ENCODE measurements at places on chromosomes 6 and 20.

- no peak for DNase-seq
Measured at GRCh38 chr6:2102316-2102883, 143.0 kb downstream of the GMDS start.

DNA sequence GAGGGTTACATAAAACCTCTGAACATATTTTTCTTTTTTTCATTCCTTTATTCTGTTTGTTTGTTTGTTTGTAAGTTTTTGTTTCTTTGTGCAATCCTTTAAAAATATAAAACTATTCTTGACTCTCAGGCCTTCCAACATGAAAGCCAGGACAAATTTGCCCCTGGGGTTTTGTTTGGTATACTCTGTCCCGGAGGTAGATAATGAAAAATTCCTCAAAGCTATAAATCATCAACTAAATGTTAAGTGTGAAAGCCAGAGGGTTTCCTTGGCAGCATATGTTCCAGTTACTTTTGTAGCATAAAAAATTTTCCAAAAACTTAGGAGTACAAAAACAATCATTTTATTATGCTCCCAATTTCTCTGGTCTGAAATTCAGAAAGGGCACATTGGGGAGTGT is 1084.3 kb upstream of the GJE1 start:
- DNase-seq, result no peak

DNA sequence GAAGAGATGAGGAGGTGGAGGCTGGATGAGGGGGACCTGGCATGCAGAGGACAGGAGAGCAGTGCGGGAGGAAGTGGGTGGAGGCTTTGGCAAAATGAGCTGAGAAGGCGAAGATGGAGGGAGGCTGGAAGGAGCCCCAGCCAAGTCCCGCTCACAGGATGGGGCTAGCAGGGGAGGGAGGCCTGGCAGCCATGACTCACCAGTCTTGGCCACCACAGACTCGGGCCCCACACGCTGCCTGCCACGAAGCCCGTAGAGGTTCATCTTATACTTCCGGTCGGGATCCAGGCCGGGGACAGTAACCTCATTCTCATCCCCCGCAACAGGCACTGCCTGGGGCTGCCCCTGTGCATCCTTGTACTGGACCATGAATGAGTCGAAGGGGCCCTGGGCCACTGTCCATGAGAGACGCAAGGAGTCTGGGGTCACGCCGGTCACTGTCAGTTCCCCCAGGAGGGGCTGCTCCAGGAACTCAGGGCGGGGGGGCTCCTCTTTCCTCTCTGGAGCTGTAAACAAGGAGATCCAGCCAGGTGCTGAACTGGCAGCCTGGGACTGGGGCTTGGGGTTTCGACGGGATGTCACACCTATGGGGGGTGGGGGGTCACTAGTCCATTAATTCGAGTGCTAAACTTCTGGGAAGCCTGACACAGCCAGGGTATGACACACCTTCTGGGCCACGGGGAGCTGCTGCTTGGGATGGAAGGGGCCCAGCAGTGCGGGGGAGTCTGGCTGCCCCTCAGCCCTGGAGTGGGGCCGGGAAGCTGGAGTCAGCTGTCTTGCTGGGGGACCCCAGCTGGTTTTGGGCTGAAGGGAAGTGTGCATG is 27.8 kb downstream of the TNXB start:
- DNase-seq, result peak; percentile 82

DNA sequence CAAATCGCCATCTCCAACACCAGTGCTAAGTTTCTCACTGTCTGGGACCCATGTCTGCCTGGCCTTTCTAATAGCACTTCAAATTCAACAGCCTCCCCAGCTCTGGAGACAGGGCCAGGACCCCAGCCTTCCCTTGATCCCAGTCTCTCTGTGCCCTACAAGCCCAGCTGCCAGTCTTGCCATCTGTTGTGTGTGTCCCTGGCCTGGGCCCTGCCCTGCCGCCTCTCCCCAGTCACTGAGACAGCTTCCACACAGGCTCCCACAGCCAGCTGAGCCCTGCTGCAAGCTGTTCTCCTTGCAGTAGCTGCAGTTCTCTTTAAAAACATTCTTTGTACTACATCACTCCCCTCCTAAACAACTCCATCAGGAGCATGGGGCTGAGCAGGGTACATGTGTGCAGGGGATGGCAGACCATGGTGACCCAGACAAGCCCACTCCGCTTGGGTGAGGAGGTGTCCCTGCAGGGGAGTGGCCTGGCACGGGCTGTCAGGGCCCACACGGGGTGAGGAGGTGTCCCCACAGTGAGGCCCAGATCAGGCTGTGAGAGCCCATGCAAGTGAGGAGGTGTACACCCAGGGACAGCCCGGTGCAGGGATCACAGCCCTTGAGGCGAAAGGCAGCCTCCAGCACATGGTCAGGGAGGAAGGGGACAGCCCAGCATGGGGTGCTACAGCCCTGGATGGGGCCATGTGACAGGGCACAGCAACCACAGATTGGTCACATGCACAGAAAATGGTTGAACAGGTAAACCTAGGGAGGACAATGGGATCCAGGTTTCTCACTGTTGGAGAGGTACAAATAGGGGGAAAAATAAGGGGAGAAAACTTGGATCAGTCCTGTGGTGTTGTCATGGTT is 16.2 kb downstream of the CST7 start:
- DNase-seq, result no peak
